ENCODE measurements at places on chromosomes 4 and X.

GRCh38 chr4:156795727-156796126 lies 175.9 kb downstream of the PDGFC start:
- no peak for DNase-seq

DNA sequence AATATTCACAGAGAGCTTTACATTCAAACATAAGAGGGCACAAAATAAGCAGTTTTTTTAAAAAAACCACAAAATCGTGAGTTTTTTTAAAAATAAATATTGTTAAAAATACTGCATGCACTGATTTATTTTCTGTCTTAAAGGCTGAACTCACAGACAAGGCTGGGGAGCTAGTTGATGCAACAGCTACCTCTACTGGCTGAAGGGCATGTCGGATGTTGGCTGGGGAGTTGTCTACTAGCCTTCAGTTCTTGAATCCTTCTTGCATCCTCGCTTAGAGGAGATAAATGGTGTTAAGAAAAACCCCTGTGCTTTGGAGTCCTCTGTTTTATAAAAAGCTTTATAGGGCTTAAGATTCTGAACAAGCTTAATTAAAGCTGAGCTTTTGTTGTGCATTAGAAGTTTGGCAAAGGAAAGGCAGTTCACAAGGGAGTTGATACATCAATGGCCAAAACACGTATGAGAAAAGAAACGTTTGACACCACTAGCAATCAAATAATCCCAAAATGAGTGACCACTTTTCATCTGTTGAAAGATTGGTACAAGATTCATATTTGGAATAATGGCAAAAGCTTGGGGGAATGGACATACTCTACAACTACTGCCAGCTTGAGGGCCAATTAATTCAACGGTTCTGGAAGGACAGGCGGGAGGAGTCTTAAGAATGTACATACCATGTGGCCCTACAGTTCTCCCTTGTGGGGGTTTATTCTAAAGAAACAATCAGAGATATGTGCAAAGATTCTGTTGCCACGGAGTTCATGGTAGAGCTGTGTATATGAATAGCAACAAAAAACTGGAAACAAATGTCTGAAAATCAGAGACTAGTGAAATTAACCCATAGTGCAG lies 94.7 kb downstream of the SEL1L3 start:
- no peak for DNase-seq

DNA sequence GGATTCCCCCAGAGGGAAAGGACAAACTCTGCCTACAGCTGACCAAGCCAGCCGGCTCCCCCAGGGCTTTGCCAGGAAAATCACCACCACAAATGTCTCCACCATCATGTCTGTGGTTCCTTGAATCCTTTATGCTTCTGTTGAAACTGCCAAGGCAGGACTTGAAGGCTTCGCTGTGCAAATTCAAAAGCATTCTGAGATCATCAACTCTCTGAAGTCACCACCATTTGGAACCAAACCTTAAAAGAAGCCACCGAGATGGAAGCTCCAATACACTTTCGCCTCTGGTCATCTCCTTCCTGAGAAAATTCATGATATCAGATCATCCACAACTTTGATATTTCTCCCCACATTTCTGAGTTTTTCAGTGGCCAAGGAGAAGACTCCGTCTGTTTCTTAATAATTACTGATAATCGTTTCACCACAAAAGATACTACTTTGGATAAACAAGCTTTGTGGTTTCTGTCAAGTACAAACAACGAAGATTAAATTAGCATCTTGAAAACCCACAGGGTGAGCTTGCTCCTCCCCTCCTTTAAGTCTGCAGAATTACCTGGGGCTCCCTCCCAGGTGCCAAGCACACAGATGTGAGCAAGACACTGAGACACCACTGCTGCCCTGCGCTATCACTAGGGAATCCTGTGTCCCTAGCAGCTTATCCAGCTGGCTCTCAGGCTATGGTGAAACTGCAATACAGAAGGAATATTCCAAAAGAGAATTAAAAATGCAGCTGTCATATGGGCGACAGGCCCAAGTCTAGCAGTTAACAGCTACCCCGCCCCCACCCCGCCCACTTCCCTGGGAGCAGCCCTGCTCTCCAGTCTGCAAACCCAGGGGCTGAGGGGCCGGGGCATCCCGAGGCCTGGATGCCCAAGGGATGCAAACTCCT lies 125.0 kb upstream of the TBL1X start:
- no peak for DNase-seq

DNA sequence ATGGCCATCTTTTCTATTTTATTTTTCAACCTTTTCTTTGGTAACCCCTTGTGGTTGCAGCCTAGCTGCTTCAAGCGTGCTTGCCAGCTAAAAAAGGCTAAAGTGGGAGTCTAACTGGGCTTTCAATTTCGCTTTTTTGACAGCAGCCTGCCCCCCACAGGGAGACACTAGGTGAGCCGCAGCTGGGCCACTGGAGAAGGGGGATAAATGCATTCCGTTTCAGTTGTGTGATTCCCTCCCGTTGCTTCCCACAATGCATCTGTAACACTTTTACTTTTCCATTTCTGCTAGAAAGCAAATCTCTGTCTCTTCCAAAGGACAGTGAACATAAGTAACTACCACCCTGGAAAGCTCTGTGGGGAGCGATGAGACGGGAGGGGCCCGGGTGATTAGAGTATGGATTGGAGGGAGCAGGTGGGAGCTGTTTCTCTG lies 86.3 kb upstream of the RAPGEF2 start:
- no peak for DNase-seq

GRCh38 chr4:122744229-122744628 lies 11.7 kb downstream of the BBS12 start:
- DNase-seq = no peak

- no peak for DNase-seq
These were observed 153.6 kb downstream of the SOWAHB start for GRCh38 chr4:76744241-76744921.

- no peak for DNase-seq
These were observed 56.5 kb downstream of the AGA start for GRCh38 chr4:177385576-177386277.

DNA sequence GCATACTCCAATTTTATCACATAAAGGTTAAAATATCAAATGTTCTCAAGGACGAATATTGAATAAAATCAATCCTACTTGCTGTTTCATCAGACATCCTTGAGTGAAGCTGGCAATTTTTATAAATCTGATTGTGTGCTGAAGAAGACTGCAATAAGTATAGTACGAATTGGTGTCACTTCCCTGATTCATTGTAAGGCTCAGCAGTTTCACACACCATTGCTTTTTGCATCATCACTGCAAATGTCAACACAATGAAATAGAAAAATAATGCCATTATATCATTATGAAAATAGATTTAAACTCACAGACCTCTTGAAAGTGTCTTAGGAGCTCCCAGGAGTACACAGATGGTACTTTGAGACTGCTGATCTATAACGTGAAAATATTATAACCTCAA lies 172.5 kb downstream of the ANKRD50 start:
- DNase-seq = no peak

DNA sequence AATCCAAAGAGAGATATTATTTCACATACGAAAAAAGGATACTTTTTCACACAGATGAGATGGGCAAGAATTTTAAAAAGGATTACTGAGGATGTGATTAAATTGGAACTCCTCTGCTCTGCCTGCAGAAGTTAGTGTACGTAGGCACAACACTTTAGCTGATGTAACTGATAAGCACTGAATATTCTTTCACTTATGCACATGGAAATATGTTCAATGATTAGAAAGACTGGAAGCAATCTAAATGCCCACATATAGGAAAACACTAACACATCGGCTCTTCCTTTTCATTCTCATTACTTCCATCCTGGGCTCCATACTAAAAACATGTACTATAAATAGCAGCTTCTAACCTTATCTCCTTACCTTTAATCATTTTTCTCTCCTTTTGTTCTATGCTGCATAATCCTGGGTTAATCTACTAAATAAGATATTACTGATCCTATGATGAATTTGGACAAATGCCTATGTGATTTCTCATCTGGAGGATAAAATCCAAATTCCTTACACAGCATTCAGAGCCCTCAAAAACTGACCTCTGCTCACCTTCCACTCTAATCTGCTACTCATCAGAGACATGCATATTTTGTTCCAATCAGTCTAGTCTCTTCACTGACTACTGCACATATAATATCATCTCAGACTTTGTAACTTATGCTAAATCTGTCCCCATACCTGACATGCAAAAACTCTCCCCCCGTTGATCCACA lies 197.8 kb downstream of the PDGFC start:
- no peak for DNase-seq

DNA sequence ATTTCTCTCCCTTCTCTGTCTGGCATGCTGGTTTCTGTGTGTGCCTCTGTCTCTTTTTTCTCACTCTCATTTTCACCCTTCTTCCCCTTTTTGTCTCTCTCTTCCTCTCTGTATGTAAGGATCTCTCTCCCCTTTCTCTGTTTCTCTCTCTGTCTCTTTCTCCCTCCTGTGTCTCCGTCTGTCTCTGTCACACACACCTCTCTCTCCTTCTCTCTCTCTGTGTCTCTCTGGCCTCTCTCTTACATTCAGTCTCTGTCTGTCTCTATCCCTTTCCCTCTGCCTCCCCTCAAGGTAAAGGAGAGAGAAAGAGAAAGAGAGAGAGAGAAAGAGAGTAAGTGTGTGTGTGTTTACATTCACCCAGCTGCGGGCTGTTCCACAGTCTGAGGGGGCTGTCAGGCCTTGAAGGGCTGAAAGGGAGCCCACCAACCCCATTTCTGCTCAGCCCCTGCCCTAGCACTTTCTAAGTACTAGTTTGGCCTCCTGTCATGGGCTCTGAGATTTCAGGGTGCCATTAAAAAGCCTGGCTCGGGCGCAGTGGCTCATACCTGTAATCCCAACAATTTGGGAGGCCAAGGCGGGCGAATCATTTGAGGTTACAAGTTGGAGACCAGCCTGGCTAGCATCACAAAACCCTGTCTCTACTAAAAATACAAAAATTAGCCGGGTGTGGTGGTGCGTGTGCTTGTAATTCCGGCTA lies 9.6 kb upstream of the TSPYL2 start:
- DNase-seq = no peak

DNA sequence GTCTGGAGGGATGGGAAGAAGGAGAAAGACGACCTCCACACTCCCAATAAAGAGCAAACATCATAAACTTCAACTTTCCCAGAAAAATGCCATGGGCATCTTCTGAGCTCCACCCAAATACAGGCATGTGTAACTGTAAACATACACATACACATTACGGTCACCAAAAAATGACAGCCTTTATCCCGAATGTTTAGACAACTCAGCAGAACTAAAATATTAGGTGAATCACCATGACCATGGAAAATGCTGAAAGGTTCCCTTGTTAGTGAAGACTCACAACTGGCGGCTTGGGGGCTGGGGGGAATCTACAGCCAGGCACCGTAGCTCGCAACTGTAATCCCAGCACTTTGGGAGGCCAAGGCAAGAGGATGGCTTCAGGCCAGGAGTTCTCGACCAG lies 33.0 kb downstream of the PRKX start:
- DNase-seq = no peak

DNA sequence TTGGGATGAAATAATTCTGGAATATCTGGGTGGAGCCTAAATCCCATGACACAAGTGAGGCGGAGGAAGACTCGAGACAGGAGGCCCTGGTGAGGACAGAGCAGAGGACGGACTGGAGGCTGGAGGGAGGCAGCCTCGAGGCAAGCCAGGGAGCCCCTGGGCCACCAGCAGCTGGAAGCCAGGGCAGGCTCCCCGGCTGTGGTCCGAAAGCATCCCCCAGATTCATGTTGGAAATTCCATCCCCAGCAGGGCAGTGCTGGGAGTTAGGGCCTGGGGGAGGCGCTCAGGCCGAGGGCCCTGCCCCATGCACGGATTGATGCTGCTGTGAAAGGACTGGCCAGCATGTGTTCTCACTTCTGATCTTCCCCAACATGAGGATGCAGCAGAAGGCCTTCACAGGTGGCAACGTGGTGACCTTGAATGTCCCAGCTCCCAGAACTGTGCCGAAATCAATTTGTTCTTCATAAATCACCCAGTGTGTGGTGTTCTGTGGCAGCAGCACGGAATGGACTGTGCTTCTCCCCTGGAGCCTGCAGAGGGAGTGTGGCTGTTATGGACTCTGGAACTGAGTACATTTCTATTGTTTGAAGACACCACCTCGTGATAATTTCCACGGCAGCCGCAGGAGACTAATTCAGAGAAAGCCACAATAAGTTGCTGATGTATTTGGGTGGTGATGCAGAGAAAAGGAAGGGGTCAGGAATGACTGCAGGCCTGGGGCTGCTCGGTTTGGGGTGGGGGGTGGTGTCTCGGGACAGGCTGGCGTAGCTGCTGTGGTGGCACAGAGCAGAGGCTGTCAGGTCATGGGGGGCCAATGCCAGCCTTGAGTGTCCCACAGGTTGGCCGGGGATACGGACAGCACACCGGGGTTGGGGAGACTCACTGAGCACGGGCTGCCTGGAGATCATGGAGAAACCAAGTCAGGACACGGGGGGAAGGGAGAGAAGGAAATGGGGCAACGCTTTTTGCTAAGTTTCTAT lies 56.9 kb downstream of the PCGF3 start:
- DNase-seq = no peak

DNA sequence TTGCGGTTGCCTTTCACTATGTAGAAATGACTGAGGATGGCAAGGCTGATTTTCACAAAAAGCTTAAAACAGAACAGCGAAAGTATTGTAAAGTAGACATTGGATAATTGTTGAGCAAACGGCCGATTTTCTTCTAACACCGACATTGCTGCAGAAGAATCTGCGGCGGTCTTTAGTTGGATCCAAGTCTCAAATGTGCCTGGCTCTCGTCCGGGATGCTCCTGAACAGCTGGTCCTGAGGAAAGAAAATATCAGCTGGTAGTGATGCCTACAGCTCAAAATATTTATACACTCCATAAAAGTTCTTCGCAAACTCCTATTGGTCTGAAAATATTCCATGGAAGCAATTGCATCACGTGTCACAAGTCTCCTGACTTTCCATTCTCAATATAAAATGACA lies at the start of gene ASB5:
Gene ASB5 (minus strand): TSS at position 260 of the 400 bp plus-strand sequence. CDS start 114 bp downstream, at position 146.
- no peak for DNase-seq

DNA sequence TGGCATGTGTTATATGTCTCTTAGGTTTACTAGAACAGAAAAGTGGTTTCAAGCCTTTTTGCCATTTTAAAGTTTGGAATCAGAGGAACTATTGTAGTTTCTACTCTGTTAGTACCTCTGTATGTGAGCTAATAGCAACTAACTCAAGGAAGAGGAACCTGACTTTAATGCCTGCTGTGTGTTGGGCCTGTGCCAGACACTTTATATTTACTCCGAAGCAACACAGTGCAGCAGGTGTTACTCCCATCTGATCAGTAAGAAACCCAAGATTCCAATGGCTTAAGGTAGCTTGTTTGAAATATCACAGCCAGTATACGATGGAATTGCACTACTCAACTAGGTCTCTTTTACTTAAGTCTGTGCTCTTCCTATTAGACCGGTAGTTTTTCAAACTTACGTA lies 79.2 kb downstream of the USP9X start:
- no peak for DNase-seq

All from stimulated activated CD4-positive, alpha-beta T cell treated with anti-CD3 and anti-CD28 coated beads, TNF-alpha, amount 100 ng/mL, for 4 hours (primary cell).